Hematopoietic multipotent progenitor cell treated with erythropoietin and hydrocortisone succinate and interleukin-3 and kit ligand, for 17 days (in vitro differentiated cells): ENCODE measurements at places on chromosomes 7 and 10.

- no peak for DNase-seq
Measured at GRCh38 chr10:99329554-99330346, 594 bp downstream of the CNNM1 start.

DNA sequence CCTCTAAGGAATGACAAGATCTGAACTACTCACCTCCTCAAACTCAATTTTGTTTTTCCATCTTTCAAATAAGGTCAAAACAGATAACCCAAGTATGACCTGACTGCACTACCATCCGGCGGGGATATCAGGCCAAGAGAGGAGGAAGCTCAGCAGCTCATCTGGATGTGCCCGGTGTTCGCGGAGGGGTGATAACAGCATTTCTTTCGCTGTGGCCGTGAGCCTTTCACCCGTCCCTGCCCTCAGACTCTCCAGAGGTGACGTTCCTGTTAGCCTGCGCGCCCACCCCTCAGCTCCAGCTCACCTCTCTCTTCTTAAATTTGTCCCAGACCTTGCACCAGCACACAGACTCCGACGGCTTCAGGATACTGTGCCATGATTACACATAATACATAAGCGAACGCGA, 526 bp downstream of the ZNF248 start:
- DNase-seq, result peak; percentile 35

DNA sequence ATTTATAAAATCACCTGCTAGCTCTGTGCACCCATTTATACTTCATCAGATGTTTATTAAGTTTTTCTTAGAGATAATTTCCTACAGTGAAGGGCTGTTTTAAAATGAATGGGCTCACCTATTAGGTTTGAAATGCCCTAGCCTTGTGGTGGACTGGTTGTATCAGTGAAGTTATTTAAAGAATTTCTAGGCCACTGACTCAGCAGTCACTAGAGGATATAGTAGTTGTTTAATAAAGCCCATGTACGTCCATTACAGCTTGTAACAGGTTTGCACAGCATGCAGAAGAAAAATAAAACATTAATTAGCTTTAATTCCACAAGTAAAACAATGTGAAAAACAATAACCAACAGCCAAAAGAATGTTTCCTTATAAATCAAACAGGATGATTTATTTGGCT, 128.0 kb downstream of the RSU1 start:
- DNase-seq, result no peak

- no peak for DNase-seq
Measured at GRCh38 chr10:62095181-62096122, 173.2 kb downstream of the RTKN2 start.

DNA sequence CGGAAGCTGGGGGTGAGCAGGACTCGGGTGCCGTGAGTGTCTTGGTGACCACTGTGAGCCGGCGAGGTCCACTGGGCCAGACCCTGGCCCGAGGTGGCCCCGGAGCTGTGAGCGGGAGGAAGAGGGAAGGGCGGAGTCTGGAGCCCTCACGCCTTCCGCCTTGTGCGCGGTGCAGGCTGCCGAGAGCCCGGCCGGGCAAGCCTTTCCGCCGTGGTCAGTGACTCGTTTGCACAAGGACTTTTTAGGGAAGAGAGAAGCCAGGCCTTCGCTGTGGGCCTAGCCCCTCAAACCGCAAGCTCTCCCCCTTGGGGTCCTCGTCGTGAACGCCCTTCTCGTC, 40.9 kb upstream of the ZNF32 start:
- no peak for DNase-seq

GRCh38 chr10:96638696-96639095, 51.9 kb upstream of the TM9SF3 start:
- DNase-seq, result peak; percentile 21

DNA sequence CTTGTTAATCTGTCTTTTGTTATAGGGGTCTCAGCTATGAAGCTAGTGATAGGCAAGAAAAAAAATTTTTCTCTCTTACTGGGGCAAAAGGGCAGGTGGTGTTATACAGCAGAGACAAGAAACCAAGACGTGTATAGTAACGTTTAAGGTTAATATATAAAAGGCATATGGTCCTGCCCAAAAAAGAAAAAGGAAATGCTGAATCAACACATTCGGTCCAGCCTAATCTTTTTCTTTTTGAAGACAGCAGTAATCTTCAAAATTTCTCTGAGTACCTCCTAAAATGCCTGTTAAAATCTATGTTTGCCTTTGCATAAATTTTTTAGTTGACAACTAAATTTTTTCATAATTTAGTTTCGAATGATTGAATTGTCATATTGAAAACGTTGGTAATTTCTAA, 54.5 kb downstream of the P4HA1 start:
- DNase-seq, result no peak

- DNase-seq, result no peak
Measured at GRCh38 chr10:127889605-127890195, 3.0 kb downstream of the CLRN3 start.

- DNase-seq, result no peak
Measured at GRCh38 chr10:3452683-3453361, 280.2 kb upstream of the PITRM1 start.

DNA sequence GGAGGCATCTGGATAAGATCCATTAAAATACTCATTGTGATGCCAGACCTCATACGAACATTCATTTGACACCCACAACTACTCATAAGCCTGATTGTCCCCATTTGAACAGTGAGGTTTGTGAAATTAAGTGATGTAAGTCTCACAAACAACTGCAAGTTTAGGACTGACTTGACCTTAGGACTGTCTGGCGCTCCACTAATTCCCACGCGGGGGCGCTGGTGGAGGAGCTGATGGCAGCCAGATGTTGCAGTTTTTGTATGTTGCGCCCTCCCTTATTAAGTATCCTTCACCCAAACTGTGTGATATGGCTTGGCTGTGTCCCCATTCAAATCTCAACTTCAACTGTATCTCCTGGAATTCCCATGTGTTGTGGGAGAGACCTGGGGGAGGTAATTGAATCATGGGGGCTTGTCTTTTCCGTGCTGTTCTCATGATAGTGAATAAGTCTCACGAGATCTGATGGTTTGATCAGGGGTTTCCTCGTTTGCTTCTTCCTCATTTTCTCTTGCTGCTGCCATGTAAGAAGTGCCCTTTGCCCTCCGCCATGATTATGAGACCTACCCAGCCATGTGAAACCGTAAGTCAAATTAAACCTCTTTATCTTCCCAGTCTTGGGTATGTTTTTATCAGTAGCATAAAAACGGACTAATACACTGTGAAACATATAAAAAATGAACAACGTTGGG, 20.3 kb upstream of the TIAL1 start:
- no peak for DNase-seq

DNA sequence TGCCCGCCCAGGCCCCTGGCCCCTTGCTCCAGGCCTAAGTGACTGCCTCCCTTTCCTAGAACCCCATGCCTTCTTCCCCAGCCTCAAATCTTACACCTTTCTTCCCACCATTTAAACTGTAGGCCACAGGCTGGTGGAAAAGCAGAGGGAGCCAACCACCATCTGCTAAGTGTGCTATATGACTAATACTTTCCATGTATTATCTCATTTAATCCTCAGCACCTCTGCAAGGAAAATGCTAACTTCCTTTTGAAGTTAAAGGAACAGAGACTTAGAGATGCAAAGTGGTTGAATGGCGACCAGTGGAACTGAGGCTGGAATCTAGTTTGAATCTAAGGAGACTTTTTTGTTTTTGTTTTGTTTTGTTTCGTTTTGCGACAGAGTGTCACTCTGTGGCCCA, 17.8 kb upstream of the MTPAP start:
- DNase-seq, result no peak

GRCh38 chr7:64951250-64951848, 39.5 kb downstream of the ZNF117 start:
- DNase-seq, result peak; percentile 56

DNA sequence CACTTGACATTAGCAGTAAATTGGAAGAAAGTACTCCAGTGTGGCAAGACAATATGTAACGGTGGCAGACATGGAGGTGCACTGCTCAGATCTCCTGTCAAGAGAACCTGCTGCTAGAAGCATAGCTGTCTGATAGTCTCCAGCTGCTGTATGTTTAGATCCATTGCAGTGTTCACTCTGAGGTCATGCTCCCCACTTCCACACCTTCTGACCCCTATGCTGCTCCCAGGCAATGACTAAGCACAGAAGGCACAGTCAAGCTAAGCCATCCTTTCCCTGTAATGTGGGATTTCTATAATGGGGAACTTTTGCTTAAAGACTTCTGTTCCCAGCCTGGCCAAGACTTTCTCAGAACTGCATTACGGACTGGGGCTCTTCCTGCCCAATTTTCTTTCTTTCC, 315.8 kb downstream of the HPSE2 start:
- no peak for DNase-seq

DNA sequence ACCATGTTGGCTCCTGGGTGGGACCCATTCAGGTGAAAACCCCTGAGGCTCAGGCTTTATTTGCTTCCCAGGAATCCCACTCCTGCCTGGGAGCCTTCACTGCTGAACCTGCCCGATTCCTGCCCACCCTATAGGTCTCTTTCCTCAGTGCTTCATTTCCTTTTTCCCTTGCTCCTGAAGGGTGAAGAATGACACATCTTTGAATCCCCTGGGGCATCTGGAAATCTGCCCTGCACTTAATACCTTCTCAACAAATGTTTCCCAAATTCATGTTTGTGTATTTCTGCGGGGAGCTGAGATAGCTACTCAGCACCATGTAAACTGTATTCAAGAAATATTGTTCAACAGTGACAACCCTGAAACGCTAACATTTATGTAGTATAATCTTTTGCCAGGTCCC, 10.3 kb upstream of the PCBD1 start:
- no peak for DNase-seq

DNA sequence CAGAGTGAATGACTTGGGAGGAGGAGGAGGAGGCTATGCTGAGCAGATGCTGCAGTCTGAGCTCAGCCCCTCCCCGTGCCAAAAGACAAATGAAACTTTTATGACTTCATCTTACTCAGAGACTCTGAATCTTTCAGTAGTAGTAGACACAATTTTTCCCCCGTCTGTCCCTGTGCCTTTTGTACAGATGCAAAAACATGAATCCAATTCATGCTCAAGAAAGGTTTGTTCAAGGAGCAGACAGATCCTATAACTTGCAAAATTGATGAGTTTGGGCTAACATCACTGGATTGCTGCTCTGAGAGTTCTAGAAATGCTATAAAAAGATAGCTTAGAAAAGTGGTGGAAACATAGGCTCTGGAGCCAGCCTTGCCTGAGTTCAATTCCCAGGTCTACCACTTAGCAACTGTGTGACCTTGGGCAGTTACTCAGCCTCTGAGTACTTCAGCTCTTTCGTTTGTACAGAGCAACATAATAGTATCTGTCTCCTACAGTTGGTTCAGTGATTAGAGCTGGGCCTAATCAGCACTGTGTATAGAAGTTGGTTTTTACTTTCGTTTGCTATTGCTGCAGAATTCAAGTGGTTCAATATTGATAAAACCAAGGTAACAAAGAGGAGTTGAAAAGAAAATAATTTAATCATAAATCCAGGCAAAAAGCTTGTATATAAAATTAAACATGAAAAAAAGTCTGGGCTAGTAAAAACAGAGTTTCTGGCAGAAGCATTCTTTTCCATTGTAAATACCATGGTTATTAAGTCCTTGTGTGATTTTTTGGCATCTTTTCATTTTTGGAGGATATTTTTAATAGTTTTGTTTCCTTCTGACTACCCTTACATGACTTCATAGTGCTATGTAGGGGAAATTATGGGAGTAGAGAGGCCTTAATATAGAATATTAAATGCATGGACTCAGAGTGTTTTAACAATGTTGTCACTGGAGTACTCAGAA, 174.2 kb upstream of the ZNF32 start:
- DNase-seq, result no peak

GRCh38 chr7:121610243-121610642, 214.1 kb upstream of the FAM3C start:
- no peak for DNase-seq

GRCh38 chr7:24975644-24976260, 4.2 kb downstream of the OSBPL3 start:
- no peak for DNase-seq

- DNase-seq, result no peak
Measured at GRCh38 chr7:137820677-137821420, 25.9 kb downstream of the DGKI start.

- DNase-seq, result no peak
Measured at GRCh38 chr7:5322621-5323410, 40.1 kb downstream of the SLC29A4 start.

- no peak for DNase-seq
Measured at GRCh38 chr10:77428691-77429395, 208.8 kb downstream of the KCNMA1 start.

DNA sequence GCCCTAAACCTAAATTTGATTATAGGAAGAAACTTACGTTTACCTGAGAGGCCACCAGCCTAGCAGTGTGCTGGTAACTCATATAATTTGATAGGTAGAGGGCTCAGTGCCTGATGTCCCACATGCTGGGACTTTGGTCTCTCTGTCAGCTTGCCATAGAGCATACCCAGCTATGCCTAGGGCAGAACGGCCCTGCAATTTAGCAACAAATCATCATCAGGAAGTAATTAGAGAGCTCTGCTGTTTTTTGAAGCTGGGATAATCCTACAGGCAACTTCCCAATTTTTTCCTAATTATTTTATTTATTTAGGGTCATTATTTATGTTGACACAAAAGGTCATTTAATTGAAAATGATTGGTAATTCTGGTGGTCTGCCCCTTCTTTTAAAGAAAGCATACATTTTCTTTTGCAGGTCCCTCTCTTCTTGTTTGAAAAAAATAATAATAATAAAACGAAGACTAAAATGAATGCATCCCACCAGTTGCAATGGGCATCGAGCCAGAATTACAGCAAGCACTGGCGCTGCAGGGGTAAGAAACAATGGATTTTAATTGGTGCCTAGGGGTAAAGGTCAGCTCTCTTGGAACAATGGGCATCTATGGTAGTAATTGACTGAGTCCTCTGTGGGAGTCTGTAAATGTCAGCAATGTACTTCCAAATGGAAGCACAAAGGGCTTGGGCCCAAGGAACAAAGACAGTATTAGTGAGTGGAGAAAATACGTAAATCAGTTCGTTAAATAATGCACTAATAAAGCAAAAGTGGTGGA, 348.0 kb downstream of the SORCS1 start:
- no peak for DNase-seq

DNA sequence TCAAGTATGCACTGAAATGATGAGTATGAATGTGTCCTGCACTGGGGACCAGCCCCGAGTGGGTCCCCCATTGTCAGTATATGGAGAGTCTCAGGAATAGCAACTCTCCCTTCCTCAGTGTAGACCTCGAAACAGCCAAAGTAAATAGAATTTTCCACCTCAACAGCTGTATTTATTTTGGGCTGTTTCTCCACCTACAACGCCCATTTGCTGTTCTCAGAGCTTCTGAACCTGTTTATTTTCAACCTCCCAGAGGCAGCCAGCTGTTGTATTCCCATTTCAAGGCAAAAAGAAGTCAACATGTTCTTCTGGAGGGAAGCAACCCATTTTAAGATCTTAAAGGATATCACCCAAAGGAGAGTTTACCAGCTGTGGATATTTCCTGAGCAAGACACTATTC, 59.6 kb upstream of the BICC1 start:
- no peak for DNase-seq

GRCh38 chr7:92627956-92628355, 37.8 kb upstream of the FAM133B start:
- no peak for DNase-seq

- DNase-seq, result no peak
Measured at GRCh38 chr7:105353752-105354328, 34.9 kb downstream of the SRPK2 start.

GRCh38 chr7:40371806-40372440, 237.1 kb downstream of the SUGCT start:
- no peak for DNase-seq
